ENCODE measurements at places on chromosomes 5 and 9.

- no peak for DNase-seq
These were observed 268.6 kb downstream of the ISL1 start for GRCh38 chr5:51651889-51652288.

DNA sequence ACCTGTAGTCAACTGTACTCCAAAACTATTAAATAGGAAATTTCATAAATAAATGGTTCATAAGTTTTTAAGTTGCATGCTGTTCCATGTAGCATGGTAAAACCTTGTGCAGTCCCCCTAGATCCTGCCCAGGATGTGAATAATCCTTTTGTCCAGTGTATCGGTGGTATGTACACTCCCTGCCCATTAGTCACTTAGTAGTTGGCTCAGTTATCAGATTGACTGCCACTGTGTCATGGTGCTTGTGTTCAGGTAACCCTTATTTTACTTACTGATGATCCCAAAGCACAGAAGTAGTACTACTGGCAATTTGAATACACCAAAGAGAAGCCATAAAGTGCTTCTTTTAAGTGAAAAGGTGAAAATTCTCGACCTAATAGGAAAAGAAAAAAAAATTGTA lies 134.2 kb downstream of the RNF180 start:
- no peak for DNase-seq

GRCh38 chr9:10265153-10265631 lies 347.6 kb downstream of the PTPRD start:
- no peak for DNase-seq

- no peak for DNase-seq
These were observed 43.2 kb downstream of the FBXO4 start for GRCh38 chr5:41968153-41968723.

DNA sequence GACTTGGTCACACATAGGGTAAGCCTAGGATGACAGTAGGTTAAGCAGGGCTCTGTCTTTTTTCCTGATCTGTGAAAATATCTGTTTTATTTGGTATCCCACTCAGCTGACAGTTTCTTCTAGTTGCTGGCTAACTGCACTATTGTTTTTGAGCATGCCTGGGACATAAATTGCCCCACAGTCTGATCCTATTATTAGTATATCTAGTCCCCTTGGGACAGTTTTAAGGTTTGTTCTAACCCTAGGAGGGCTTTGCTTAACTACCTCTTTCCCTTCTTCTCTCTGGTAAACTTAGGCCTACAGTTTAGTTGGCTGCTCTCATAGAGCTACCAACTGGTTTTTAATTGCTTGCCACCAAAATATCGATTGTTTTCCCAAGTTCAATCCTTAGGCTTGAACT lies 446.6 kb downstream of the ARHGEF28 start:
- DNase-seq, result no peak

- peak; percentile 61 for DNase-seq
These were observed 1.8 kb downstream of the POU4F3 start for GRCh38 chr5:146340260-146341081.

DNA sequence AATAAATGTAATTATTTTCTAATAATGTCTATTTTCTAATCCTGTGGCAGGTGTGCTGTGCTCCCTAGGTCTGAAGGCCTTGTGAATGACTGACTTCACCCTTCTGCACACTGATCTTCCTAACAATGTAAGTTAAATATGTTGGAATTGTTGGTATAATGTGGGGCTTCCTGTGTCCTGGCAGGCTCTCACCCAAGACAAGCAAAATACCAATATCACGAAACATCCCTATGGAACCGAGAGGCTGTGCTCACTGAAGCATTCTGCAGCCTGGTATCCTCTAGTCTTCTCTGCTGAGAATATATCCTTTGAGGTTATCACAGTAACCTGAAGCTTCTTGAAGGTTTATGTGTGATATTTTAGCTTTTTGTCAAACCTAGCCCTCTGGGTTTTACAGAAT lies 159.4 kb downstream of the GABRB2 start:
- no peak for DNase-seq

DNA sequence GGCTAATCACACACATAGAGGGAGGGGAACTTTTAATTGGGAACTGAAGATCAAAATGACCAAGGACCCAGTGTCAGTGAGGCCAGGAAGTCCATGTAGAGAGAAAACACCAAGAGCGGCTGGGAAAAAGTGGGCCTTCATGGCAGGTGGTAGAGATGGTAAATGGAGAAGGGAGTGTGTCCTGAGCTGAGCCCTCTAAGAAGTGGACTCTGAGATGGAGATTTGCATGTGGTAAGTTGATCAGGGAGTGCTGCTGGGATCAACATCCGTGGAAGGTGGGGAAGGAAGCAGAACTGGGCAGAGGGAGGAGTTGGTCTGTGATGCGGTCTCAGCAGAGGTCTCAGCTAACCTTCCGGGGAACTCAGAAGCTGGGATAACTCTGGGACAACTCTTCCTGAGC lies 18.9 kb upstream of the PDZD2 start:
- no peak for DNase-seq

DNA sequence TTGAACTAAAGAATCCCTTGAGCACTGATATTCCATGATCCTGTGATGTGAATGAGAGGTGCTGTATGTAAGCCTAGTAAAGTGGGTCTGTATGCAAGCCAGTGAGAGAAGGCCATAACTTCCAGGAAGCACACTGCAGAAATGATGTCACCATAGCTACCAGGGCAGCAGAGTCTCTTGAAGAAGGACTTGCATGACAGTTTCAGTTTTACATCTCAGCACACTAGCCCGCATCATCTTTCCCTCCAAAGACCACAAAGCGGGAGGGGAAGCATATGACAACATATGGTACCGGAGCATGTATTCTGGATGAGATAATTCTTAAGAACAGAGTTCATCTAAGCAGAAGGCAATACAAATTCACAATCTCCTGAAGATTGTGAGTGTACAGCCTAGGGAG lies 37.6 kb upstream of the MAST4 start:
- no peak for DNase-seq

GRCh38 chr9:61666310-61666709 lies 476.5 kb downstream of the SPATA31A7 start:
- DNase-seq, result no peak

DNA sequence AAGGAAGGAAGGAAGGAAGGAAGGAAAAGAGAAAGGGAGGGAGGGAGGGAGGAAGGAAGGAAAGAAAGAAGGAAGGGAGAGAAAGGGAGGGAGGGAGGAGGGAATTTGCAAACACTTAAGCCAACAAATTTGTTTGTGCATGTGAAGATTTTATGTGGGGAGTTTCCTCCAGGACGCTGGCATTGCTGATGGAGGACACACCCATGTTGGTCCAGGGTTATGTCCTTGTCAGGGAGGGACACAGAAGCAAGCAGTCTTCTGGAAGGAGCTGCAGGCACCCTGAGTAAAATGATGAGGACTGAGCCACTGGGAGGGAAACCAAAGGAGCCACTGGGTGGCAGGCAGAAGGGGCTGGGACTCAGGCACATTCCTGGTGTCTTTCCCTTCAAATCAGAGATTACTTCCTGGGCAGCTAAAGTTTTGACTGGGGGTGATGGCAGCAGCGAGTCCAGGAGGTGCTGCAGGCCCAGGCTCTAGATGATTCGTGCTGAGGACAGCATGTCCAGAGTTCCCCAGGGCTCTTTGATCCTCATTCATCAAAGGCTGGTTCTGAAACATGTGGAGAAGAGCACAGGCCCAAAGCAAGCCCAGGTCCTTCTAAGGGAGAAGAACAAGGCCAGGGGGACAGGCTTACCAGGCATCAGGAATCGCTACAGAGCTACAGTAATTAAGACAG lies 109.2 kb downstream of the PAX5 start:
- no peak for DNase-seq

- no peak for DNase-seq
These were observed 5.6 kb downstream of the EFNA5 start for GRCh38 chr5:107665036-107665570.

GRCh38 chr9:91391412-91391811 lies 29.7 kb upstream of the AUH start:
- peak; percentile 23 for DNase-seq

All from AG08395 (cell line).